ENCODE measurements at places on chromosomes 4 and X.
A peak's percentile ranks its signal among the peaks of the same experiment; 100 is the strongest.

- no peak for DNase-seq
Measured at GRCh38 chr4:90799895-90800294, 672.7 kb downstream of the CCSER1 start.

GRCh38 chrX:114101081-114101480 is 482.8 kb upstream of the HTR2C start:
- DNase-seq: no peak

DNA sequence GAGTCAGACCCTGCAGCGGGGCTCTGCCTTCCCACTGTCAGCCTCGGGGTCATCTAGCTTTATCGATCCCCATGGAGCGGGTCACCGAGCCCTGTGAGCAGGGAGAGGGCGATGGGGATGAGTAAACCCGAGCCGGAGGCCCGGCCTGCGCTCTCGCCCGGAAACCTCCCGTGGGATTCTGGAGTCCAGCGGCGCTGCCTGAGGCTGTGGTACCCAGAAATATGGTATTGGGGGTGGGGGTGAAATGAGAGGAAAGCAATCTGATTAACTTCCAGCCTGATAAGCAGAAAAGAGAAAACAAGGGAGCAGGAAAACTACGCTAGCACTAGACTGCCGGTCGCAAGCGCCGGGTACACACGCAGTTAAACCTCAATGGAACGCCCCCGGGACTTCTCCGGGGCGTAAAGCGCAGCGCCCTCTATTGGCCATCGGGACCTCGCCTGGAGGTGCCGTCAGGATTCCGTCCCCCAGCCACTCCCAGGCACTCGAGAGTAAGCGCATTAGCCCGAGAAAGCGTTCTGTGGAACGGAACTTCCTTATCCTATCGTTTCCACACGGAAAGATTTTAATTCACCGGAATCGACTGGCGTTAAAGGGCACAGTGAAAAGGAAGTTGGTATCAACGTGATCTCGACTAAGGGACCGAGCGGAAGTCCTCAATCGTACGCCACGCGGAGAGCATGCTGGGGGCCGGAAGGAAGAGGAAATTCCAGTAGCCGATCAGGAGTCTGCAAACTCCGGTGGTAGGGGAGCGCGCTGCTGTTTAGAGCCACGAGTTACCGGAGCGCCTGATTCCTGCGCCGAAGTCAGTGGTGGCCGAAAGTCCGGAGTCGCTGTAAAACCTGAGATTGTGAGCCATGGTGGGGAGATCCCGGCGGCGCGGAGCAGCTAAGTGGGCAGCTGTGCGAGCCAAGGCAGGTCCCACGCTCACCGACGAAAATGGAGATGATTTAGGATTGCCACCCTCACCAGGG is at the start of gene UTP3:
TSS of gene UTP3 (plus strand) at position 712 of the 974 bp plus-strand sequence. CDS start at position 858, 146 bp downstream.
- peak; percentile 96 for DNase-seq

DNA sequence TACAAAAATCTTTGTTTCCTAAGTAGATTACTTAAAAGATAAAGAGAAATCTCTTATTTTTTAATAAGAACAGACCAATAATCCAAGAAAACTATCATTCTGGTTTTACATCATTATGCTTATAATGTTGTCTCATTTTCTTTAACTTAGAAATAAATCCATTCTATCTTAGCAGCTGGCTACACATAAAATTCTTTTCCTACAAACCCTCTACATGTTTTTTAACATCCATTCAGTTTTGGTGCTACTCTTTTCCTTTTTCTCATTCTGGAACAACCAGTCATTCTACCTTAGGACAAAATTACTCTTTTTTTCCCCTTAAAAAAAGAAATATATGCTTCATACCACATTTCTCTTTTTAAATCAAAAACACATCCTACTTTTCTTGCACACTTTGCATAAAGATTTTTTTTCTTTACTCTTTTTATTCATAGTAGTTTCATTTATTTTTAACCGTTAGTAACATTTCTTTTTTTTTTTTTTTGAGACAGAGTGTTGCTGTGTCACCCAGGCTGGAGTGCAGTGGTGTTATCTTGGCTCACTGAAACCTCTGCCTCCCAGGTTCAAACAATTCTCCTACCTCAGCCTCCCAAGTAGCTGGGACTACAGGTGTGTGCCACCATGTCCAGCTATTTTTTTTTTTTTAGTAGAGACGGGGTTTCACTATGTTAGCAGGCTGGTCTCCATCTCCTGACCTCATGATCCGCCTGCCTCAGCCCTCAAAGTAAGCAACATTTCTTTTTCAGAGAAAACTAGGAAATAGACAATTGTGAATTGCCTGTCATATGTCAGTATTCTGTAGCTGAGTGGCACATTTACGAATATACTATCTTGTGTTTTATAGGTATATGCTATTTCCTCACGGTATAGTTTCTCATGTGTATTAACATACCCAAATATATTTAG is 562.8 kb downstream of the ADGRL3 start:
- DNase-seq: no peak

- DNase-seq: no peak
Measured at GRCh38 chrX:108267557-108267956, 170.7 kb downstream of the COL4A6 start.

GRCh38 chr4:26130173-26130572 is 190.6 kb upstream of the RBPJ start:
- DNase-seq: peak; percentile 44

GRCh38 chr4:158841540-158841939 is 72.7 kb downstream of the FNIP2 start:
- no peak for DNase-seq

DNA sequence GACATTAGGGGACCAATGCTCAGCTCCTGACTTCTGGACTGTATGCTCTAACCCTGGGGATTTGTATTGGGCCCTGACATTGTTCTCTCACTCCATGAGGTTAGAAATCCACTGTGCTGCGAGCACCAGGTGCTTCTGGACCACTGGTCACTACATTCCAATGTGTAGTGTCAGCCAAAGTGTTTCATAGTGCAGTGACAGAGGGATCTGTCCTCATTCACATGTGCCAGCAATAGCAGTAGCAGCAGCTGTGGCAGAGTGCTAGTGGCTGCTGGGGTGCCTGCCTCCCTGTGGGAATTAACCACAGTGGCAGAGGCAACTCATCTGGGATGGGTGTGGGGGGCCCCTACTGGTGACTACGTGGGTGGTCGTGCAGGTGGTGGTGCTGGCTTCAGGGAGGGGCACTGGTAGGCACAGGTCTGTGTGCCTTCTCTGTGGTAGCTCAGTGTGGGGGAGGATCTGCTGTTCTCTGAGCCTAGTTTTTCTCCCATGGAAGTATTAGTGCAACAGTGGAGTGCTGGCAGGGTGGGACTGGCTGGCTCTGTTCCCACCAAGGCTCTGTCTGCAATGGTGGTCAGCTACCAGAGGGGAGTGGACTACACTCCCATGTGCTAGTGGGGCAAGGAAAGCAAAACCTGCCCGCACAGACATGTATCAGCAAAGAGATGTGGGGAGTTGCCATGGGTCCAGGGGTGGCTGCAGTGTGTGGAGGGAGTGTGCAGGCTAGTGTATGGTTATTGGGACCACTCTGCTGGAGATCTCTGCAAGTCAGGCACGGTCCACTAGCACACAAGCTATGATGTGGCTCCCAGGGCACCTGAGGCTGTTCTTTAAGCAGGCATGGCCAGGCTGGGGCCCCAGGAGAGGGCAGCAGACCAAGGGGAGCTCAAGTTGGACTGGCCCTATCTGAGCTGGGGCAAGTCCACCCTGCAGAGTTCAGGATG is 78.5 kb downstream of the SCLT1 start:
- no peak for DNase-seq

GRCh38 chr4:101025755-101026154 is 321.6 kb downstream of the PPP3CA start:
- DNase-seq: no peak

- DNase-seq: no peak
Measured at GRCh38 chr4:42397635-42398170, 415 bp downstream of the SHISA3 start.

DNA sequence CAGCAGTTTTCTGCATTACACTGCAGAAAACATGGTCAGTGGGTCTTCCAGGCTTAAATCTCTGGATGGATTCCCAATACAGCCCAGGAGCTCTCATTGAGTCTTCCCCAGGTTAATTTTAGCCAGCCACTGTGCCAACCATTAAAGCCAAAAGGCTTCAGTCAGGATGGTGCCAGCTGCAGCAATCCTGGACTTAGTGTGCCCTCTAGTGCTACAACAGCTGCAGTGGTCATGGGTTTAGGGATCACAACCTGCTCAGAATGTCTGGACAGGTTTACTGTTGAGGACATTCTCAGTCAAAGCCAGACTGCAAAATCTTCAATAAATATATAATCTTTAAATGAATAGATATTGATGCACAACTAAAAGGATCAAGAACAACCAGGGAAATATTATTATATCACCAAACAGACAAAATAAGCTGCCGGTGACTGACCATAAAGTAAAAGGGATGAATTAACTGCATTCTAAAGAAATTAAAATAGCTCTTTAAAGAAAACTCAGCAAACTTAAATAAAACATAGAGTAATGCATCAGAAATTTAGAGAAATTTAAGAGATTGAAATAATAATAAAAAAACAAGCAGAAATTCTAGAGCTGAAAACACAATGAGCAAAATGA is 639.9 kb downstream of the SPOCK3 start:
- no peak for DNase-seq

DNA sequence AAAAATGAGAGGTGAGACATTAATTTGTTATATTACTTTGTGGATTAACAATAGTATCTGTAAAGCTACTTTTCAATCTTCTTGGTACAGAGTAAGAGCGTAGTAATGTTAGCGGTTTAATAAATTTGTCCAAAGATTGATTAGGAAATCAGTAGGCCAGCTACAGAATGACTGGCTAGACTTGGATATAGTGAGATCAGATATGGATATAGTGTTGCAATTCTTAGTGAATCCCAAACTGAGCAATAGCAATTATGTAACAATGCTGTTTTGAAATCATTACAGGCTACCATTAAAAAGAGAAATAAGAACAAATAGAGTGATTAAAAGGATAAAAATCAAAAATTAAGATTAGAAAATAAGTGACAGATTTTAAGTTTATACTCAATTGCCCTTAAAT is 847 bp upstream of the UGT2A2 start:
- DNase-seq: no peak

- no peak for DNase-seq
Measured at GRCh38 chr4:5467111-5467510, 241.2 kb downstream of the EVC2 start.

DNA sequence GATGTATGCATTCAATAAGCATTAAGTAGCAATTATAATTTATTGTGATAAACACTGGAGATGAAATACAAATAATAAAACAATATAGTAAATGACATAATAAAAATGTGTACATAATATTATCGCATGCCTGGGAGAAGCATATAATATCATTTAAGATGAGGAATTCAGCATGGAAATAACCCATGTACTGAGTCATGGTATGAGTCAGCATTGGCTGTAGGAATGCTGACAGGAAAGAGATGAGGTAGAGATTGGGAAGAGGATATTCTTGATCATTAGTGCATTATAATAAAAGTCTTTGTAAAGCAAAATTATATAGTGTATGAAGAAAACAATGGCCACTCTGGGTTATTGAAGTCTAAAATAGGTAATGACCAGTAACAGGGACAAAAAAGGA is 82.8 kb downstream of the MAGEB10 start:
- DNase-seq: no peak

- DNase-seq: no peak
Measured at GRCh38 chr4:147605499-147605898, 11.7 kb upstream of the TMEM184C start.

- peak; percentile 22 for DNase-seq
Measured at GRCh38 chr4:4384837-4385236, 2.1 kb upstream of the NSG1 start.

- DNase-seq: peak; percentile 3
Measured at GRCh38 chr4:155667568-155668511, 1.2 kb downstream of the GUCY1A1 start.

DNA sequence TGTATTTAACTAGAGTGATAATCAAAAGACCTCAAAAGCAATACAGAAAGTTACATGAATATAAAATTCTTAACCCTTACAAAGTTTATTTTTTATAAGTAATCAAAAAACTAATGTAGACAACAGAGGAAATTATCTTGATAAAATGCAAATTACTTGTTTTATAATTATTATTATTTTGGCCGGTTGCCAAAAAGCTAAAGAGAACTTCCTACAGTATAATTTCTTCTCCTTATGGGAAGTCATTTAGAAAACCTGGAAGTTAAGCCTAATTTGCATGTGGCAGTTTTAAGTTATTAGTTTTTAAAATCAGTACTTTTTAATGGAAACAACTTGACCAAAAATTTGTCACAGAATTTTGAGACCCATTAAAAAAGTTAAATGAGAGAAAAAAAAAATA is 621.3 kb upstream of the PCDH10 start:
- no peak for DNase-seq

DNA sequence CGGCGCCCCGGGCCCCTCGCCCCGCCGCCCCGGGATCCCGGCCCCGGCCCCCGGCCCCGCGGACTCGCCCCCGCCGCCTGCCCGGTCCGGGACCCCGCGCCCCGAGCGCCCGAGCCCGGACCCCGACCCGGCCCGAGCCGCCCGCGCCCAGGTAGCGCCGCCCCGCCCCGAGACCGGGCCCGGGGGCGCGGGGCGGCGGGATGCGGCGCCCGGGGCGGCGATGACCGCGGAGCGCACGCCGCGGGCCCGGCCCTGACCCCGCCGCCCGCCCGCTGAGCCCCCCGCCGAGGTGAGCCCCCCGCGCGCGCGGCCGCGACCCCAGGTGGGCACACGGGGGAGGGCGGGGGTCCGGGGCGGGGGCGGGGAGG is 224 bp downstream of the FGFRL1 start:
- DNase-seq: no peak
